Hematopoietic multipotent progenitor cell treated with erythropoietin and hydrocortisone succinate and interleukin-3 and kit ligand, for 4 days (in vitro differentiated cells): ENCODE measurements at places on chromosomes 5 and 9.
A peak's percentile ranks its signal among the peaks of the same experiment; 100 is the strongest.

- DNase-seq, result no peak
Observed at GRCh38 chr9:28720746-28721145, 1147.5 kb upstream of the C9orf72 start.

GRCh38 chr5:97297063-97297703 is 114.1 kb upstream of the RIOK2 start:
- peak; percentile 62 for DNase-seq

- DNase-seq, result no peak
Observed at GRCh38 chr5:107526270-107526937, 144.3 kb downstream of the EFNA5 start.

DNA sequence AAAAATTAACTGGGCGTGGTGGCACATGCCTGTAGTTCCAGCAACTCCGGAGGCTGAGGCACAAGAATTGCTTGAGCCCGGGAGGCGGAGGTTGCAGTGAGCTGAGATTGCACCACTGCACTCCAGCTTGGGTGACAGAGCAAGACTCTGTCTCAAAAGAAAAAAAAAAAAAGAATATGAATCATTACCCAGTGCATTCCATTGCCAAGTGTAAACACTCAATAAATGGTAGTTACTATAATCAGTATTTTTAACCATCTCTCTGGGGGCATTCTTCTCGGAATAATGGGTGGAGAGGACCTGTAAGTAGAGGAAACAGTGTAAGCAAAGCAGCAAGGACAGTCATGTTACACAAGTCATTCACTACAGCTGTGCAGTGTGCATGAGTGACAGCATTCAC is 13.8 kb upstream of the RANBP17 start:
- DNase-seq, result no peak

DNA sequence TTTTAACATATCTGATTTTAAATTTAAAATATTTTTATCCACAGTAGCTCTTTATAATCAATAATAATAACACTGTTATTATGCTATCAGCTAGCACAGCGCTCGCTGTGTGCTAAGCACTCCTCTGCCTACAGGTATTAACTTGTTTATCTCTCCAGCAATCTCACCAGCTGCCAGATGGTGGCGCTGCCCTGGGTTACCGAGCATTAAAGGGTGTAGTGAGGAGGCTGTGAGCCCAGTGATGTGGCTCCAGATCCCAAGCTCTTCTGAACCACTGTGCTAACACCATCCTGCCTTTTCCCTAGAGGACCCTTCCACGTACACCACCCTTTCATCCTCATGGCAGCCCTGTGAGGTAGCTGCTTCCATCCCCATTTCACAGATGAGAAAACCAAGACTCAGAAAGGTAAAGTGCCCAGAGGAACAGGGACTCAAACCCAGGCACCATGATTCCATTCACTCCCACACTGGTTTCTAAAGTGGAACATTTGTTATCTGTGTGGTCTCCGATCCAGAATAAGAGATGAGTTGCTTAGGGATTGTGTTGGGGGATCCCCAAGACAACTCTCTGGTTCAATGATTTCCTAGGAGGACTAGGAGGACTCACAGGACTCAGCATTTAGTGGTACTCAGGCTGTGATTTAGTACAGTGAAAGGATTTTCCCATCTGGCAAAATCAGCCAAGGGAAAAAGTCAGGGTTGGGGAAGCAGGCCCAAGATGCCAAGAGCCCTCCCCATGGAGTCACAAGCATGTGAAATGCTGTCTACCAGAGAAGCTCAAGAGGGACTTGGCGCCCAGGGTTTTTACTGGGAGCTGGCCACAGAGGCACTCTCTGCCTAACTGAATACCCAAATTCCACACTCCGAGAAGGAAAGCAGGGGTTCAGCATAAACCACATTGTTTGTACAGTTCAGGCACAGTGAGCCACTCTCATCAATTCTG is 7.0 kb downstream of the IGFBPL1 start:
- DNase-seq, result peak; percentile 60

DNA sequence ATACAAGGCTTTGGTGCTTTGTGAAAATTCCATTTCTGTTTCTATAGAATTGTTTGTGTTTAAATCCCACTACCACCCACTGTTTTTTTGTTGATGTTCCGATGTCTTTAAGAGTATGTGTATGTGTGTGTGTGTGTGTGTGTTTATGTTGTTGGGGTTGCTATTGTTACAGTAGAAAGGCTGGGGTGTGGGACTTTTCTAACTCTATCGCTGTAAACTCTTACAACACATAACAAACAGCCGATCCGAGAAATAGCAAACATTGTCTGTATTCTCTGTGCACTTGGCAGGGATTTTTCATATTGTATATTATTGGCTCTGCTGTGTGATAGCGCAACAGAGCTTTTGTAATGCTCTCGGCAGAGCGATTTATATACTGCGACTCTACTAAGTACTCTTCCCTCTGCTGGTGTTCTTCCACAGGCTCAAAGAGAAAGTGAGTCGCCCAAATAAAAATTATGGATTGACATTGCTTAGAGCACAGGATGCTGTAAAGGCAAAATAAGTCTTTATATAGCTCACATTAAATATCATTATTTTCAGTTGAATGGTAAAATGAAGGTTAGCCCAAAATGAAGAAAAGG is 492.2 kb upstream of the ARRDC3 start:
- DNase-seq, result no peak

DNA sequence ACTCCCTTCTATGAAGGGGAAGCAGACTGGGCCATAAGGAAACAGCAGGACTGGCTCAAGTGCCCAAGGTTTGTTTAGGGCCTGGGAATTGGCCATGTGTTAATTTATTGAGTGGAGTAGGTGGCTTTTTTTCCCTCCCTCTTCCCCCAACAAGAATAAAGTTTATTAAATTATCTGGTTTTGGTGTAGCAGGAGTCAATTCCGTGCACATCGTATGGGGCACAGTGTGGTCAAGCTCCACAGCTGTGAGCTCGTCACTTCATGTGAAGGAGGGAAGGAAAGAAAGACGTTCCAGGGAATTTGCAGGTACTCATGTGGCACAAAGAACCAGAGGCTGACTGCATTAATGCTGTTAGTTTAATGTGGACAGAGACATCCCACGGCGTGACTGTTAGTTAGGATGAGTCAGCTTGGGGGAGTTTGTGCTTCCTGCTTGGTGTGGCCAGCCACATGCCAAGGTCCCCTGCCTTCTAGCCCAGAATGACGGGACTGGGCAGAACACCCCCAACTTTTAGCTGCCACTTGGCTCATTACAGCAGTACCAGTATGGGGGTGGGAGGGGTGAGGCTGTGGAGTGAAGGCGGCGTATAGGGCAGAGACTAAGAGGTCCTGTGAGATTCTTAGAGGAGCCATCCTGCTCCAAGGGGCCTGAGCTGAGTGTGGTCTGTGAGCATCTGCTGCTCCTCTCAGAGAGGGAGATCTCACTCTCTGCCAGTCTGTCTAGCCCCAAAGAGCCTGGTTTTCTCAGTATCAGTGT is 33.2 kb downstream of the CSF1R start:
- peak; percentile 77 for DNase-seq

- no peak for DNase-seq
Observed at GRCh38 chr9:96616817-96617438, 2.7 kb downstream of the CDC14B start.

- DNase-seq, result no peak
Observed at GRCh38 chr5:115898656-115899055, 56.9 kb downstream of the AP3S1 start.
